ENCODE measurements at places on chromosomes 2 and 18.

GRCh38 chr2:233656443-233656842, 15.3 kb upstream of the UGT1A9 start:
- no peak for DNase-seq

- no peak for DNase-seq
These were observed at the start of gene DLX2 for GRCh38 chr2:172102391-172103359. DLX2 (minus strand) TSS chr2:172102900; CDS start chr2:172102538, 362 bp downstream.

- no peak for DNase-seq
These were observed 912.5 kb upstream of the CRIM1 start for GRCh38 chr2:35443087-35443486.

DNA sequence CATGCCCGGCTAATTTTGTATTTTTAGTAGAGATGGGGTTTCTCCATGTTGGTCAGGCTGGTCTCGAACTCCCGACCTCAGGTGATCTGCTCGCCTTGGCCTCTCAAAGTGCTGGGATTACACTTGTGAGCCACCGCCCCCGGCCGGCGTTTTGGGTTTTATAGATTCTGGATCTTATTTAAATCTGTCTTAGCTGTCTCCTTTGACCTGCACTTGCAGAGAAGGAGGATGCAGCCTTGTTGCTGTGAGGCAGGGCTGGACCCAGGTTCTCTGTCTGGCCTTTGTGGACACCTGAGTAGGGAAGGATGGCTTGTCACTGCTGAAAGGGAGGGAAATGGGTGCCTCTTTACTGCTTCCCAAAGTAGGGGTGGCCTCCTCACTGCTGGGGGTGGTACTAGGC, 83.0 kb upstream of the HS6ST1 start:
- no peak for DNase-seq

GRCh38 chr2:4884117-4884571, 808.0 kb upstream of the SOX11 start:
- DNase-seq: no peak

DNA sequence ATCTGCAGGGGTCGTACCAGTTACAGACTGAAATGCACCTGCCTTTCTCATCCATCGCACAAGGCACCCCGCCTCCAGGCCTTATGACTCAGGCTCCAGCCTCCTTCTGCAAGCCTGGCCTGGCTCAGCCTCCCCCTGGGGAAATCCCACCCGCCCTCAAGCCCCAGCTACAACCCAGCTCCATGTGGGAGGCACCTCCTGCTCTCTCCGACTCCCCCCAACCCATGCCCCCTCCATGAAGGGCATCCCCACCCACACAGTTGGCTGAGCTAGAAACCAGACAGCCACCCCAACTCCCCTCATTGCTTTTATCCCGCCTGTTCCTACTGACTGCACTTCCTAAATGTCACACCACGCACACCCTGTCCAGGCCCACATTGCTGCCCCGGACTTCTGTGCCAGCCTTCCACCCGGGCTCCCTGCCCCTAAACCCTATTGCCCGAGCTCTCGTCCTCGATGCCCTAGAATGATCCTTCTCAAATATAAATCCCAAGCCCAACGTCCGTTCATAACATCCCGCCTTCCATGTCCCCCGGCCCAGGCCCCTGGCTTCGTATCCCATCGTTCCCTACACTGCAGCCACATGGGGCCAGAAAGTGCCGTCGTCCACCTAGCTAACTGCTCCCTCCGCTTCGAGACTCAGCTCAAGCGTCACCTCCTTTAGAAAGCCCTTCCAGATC, 9.9 kb downstream of the DNMT3A start:
- DNase-seq: peak; percentile 67

DNA sequence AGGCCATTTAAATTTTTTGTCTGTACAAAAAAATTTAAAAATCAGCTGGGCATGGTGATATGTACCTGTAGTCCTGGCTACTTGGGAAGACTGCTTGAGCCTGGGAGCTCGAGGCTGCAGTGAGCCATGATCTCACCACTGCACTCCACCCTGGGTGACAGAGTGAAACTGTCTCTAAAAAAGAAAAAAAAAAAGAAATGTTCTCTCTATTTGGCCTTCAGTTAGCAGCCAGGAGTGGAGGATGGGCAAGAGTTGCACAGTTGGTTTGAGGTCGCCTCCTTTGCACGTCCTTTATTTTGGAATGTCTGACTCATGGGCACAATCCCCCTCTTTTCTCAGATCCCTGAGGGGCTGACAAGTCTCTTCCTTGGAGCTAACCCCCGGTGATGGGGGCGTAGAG, 26.3 kb downstream of the ITM2C start:
- DNase-seq: no peak

GRCh38 chr2:3301001-3301400, 76.6 kb downstream of the EIPR1 start:
- no peak for DNase-seq

- DNase-seq: peak; percentile 6
These were observed 448 bp downstream of the YPEL5 start for GRCh38 chr2:30147196-30147714.

DNA sequence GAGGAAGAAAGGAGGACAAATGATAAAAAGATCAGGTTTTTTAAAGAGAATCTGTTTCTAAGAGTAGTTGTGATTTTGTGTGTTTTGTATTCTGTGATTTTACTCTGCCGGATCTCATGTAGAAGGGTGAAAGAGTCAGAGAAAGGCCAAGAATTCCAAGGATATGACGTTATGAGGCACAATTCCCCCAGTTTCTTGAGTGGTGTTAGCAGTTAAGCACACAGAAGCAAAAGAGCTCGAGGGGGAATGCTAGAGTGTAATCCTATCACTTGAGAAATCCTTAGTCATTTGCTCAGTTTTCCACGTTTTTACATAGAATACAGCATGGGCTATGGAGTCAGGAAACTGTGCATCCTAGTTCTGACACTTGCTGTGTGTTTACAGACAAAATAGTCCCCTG, 34.8 kb downstream of the METTL4 start:
- no peak for DNase-seq

GRCh38 chr2:168663993-168664392, 138.4 kb upstream of the NOSTRIN start:
- no peak for DNase-seq

- no peak for DNase-seq
These were observed 167.9 kb downstream of the NCKAP5 start for GRCh38 chr2:133400411-133400810.

GRCh38 chr2:118309257-118309945, 221.1 kb downstream of the INSIG2 start:
- DNase-seq: no peak

DNA sequence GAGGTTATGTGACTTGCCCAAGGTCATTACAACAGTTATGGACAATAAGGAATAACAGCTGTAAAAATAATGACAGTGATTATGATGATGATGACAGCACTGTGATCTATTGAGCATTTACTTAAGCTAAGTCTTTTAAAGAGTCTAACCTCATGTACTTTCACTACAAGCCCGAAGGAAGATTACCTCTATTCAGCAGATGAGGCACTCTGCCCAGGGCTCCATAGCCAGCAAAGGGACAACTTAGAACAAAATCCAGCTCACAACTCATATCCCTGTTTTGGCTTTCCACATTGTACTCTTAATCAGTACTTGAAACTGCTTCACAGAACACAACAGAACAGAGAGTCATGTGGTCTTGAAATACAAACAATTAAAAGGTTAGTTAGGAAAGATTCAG, 290.2 kb downstream of the ZNF385B start:
- no peak for DNase-seq

DNA sequence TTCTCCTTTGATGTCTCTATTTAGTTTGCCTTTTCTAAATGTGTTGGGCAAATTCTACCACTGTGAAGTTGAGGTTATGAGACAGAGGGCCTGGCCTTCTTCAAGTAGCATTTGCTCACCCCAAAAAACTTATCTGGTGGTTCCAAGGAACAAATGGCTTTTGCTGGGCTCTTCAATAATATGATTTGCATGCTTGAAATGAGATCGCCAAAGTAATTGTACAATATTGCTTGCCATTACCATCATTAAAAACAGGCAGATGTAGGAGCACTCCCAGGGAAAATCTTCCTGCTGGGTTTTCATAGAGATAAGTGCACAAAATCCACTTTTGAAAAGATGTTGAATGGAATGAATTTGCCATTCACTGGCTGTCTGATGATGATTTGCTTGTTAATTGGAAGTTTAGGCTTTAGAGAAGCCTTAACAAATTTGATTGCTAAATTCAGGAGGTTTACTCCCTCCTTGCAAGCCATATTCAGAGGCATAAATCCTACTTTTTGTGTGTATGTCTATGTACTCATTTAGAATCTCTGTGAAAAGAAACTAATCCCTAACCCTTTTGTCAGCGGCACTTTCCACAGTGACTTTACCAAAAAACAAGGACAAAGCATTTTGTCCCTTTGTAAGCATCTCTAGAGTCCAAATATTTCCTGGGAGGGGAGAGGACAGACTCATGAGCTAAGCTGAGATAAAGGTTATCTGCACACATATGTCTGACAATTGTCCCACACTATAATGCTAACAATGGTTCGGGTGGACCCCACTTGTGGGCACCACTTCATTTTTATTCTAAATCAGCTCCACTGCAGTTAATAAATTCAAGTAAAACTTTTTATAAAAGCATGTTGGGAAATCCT, 240.8 kb upstream of the PIK3C3 start:
- DNase-seq: no peak

GRCh38 chr2:234845602-234846590, 105.9 kb upstream of the SH3BP4 start:
- no peak for DNase-seq

DNA sequence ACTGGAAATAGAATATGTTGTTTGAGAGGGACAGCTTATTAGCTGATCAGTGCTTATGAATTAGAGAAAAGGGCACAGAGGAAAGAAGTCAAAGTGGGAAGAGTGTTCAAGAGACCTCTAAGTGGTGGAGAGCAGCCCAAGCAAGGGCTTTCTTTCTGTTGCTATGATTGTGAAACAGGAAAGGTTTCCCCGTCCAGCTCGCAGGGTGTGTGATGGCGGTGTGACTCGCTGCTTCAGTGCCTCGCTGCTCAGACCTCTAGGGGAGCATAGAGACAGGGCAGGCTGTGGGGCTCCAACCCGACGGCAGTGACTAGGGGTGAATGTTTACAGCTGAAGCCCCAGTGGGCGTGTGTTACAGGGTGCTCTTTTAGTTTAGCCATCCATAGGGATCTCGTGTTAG, 166.5 kb upstream of the COPS8 start:
- DNase-seq: no peak

DNA sequence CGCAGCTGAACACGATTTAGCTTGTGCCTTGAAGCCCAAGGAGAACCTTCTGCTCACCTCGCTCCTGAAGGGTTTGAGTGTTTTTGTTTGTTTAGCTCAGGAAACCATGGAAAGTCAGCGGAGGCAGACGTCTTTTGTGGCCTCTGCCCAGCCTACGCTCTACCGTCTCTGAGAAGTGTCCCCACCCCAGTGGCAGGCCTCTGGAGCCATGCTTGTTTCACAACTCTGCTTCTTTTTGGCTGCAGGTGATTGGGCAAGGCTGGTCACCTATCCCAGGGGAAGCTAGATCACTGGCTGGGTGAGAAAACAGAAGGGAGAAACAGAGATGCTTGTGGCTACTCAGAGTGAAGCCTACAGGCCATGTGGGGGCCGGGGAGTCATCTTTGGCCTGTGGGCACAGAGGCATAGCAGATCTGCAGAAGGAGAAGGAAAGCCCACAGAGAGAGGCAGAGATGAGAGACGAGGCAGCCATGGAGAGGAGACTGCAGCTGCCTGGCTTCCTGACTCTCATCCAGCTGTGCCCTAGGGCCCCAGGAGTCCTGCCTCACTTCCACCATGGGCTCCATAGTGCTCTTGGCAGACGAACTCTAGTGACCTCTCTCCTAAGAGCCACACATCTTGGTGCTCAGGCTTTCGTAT, 50.1 kb downstream of the CIB4 start:
- DNase-seq: no peak

DNA sequence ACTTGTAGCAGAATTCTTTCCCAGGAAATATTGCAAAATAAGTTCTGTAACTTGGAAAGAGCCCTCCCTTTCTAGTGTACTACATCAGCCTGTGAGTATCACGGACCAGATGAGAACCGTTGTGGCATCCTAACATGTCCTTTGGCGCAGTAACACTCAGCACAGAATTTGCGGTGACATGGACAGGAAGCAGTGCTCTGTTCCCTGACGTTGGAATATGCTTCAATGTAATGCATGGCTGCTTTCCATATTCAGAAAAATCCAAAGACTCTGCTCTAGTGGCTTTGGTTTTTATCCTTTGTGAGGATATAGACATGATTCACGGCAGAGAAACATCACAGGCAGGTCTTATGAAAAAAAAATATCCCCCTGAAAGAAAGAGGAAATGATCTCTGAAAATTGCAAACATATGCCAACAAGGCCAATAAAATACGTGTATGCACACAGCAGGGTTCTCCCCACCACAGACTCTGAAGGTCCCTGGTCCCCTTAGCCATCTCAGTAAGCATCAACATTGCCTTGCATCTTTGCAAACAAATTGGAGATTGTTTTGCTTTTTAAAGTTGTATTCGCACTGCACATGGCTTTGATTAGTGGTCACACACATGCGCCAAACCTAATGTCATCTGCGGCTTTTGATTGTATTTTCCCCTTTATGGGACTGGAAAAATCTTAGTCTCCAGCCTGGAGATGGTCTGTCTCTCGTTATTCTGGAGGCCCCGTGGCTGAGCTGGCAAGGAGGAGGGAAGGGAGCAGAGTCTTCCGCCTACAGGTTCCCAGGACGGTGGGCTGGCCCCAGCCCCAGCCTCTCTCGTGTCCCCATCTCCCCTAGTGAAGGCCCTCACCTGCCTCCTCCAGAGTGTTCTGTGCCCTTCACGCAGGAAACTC, 122.9 kb downstream of the COPS8 start:
- no peak for DNase-seq

DNA sequence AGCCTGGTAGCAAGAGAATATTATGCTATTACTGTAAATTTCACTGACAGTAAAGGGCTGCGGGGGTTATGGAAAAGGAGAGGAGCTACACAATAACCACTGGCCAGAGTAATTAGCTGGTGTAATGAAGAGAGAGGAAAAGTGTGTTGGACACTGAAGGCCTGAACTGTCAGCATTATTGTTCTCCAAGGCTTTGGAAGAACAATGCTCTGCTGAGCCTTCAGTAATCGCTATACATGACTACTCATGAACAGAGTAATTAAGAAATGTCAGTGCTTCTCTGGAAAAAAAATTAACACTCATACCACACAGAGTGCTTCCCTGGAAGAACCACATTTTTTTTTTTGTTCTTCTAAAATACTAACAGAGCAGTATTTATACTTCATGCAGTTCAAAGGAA, 931.3 kb downstream of the CPS1 start:
- DNase-seq: no peak

- no peak for DNase-seq
These were observed 353.6 kb upstream of the FANCL start for GRCh38 chr2:58594762-58595161.

DNA sequence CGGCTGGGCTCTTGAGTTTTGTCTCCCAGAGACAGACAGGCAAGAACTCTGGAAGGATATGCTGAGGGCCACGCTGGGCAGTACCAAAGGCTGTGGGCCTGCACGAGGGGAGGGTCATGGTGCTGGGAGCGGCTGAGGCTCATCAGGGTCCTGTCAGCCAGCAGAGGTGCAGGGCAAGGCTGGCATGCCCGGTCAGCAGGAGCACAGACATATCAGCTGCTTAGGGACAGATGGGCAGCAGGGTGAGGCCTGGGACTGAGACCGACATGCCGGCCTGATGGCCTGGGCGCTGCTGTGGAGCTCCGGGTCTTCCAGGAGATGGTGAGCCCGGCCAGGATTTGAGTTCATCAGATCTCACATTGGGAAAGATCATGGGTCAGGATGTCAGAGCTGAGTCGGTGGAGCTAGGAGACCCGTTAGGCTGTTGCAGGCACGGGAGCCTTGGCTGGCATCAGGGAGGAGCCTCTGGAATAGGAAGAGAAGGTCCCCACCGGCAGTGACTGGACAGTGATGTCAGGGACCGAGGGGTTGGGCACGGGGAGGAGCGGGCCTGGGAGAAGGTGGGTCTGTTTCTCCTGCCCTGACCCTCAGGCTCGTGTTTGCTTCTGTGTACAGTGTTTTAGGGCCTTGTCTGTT, 18.8 kb downstream of the CNDP2 start:
- DNase-seq: no peak
